CD4-positive, alpha-beta T cell (primary cell): ENCODE measurements at places on chromosomes 6 and 20.
A peak's percentile ranks its signal among the peaks of the same experiment; 100 is the strongest.

DNA sequence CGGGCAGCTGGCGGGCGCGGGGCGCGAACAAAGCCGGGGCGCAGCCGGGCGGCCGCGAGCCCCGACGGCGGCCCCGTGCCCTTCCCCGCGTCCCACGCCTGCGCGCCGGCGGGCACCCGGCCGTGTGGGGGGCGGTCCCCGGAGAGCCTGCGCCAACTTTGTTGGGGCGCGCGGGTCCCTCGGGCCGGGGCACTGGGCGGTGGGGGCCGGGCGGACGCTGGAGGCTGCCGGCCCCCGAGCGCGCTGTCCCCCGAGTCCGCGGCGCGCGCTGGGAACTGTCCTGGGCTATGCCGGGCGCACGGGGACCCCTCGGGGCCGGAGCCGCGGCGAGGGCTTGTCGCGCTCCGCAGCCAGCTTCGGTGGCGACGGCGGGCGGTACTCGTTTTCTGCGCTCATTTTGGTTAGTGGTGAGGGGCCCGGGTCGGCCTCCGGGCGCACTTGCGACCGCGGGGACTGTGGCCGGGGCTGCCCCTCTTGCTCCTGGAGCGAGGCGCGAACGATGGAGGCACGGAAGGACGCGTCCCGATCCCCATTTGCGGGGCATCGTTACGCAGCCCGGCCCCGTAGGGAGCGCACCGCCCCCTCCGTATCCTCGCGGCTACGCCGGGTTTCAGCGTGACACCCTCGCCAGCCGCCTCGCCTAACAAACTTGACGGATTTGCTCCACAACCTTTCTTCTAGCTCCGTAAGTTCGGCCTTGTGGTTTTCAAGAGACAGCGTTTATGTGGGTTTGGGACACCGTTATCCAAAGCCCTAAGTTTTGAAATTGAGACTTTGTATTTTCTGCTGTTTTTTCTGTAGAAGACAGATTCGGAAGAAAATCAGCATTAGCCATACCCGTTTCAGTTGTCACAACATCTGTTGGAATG is 622 bp downstream of the SS18L1 start:
- DNase-seq: peak; percentile 33

DNA sequence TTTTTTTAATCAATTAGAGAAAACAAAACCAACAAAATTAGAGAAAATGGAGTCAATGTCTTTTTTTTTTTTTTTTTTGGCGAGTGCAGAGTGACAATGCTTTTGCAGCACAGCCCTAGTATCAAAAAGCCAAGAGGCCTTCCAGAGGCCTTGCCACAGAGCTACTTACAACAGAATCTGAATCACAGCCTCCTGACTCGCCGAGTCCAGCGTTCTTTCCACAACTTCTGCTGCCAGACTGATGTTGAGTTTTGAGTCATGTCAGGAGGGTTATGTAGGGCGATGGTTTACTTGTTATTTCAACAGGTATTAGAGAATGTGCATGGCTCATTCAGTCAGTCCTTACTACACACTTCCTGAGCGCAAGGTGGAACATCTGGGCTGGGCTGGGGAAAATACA is 88.6 kb downstream of the FNDC1 start:
- DNase-seq: no peak

- no peak for DNase-seq
These were observed 21.9 kb upstream of the SLC17A4 start for GRCh38 chr6:25732468-25733198.

- no peak for DNase-seq
These were observed 309.3 kb downstream of the PRL start for GRCh38 chr6:21987501-21987957.

DNA sequence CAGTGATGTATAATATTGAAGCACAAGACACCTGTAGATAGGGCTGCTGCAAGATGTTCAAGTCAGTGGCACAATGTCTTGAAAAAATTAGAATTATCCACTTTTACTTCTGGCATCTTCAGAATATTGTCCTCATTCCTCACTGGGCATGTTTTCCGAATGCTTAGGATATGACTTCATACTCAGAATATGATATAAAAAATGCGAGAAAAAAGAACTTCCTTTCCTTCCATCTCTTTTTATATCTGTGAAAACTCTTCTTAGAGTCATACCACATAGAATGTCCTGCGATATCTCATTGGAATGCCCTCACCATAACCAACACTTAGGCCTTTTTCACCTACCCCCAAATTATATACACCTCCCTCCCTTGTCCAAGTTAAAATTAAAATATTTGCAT is 4.6 kb downstream of the MAS1L start:
- DNase-seq: no peak

DNA sequence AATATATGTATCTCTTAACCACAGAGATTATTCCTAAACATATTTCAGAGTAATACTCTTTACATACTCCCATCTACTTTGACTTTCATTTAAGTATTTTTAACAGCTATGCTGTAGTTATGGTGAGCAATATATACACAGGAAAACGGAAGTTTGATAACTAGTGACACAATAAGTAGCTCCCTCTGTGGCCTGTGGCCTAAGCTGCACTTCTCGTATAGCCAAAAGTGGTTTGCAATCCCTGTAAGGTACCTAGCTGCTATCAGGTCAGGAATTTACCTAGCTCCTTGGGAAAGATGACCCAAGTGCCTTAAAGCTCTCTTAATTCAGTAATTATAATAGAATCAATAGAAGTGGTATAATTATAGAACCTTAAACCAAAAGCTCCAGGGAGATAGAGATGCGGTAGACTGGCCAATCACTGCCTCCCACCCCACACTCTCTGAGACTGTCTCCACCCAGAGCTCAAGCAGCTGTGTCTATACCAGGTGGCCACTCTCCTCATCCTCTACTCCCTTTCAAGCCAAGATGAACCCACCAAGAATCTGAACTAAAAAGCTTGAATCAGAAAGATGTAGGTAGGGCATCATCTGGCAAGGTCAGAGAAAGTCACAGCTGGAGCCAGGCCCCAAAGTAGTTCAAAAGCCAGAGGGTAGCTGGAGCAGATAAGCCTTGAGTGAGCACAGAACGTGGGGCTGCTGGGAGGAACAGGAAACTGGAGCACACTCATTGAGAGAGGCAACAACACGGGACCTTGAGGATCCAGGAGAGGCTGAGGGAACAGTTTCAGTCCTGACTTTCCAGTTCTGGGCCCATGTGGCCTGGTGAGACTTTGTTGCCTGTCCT is 84.9 kb upstream of the ASF1A start:
- no peak for DNase-seq

DNA sequence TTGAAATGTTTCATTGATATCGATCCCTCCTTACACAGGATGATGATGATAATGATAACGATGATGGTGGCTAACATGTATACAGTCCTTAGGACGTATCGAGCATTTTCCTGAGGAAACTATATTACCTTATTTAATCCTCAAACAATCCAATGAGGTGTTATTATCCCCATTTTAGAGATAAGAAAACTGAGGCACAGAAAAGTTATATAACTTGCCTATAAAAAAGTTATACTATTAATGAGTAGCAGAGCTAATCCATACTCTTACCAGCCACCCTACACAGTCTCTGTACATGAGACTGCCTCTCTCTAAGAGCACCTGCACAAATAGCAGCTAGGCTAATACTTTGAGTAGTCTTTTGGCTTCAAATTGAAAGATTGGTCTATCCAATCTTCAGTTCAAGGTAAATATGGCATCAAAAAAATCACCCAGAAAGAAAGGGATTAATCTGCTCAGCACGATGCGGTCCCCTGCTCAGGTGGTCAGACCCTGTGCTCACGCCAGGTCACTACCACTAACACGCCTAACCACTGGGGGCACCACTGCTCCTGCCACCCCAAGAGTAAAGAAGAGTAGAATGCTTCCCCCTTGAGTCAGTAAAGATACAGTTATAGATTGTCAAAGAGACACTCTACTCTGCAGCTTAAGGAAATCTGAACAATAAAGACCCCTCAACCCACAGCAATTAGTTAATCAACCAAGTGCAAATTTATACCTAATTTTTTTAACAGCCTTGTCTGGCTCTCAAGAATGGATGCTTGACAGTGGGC is 15.0 kb downstream of the GABBR1 start:
- no peak for DNase-seq

GRCh38 chr20:17705916-17706315 is 6.2 kb downstream of the BANF2 start:
- no peak for DNase-seq

- DNase-seq: no peak
These were observed 32.0 kb upstream of the CD93 start for GRCh38 chr20:23118144-23118543.

- DNase-seq: no peak
These were observed 158.2 kb upstream of the PRND start for GRCh38 chr20:4563534-4563933.

GRCh38 chr6:169189182-169189581 is 64.5 kb downstream of the THBS2 start:
- no peak for DNase-seq

DNA sequence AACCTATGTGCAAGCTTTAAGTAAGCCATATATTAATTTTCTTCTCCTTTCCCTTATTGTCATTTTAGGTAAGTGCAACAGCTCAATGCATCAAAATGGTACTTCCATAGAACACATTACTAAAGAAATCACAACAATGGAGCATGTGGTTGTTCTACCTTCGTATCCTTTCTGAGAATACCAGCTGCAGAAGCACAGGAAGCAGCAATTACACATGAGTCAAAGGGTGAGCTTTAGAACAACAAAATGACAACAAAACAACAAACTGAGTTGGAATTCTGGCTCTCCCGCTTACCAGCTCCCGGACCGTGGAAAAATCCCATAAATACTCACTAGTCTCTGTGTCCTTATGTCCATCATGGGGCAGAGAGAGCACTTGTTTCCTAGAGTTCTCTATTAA is 108.9 kb downstream of the BCAS1 start:
- DNase-seq: no peak

DNA sequence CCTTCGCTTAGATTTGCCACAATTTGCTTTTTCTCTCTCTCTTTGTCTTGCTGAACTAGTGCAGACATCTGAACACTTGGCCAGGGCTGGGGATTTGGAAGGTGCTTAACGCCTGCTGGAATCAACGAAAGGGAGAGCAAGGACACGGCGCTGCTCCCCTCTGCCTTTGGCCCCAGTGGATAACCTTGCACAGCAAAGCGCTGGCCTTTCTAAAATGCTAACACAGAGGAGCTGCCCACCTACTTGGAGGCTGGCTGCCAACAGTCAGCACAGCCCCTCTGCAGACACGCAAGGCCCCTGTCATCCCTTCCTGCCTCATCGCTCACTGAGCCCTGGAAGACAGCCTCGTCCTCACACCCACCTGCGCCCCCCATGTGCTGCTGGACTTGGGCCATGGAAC is 37.5 kb downstream of the C20orf203 start:
- no peak for DNase-seq

GRCh38 chr6:110575925-110576463 is 99.6 kb upstream of the SLC22A16 start:
- DNase-seq: no peak

GRCh38 chr20:48623176-48623905 is 204.5 kb downstream of the PREX1 start:
- DNase-seq: no peak

- no peak for DNase-seq
These were observed 7.8 kb upstream of the C2 start for GRCh38 chr6:31919624-31920303.

GRCh38 chr6:150056156-150056555 is 12.8 kb downstream of the ULBP3 start:
- no peak for DNase-seq

- no peak for DNase-seq
These were observed 57.1 kb upstream of the FUT9 start for GRCh38 chr6:95958686-95959085.

GRCh38 chr6:3745566-3746118 is 5.9 kb downstream of the PXDC1 start:
- no peak for DNase-seq

- DNase-seq: no peak
These were observed 73.2 kb downstream of the NPEPL1 start for GRCh38 chr20:58765780-58766179.

- no peak for DNase-seq
These were observed 193.0 kb upstream of the SGK1 start for GRCh38 chr6:134510920-134511319.

- DNase-seq: no peak
These were observed 174.2 kb upstream of the THBS2 start for GRCh38 chr6:169427856-169428255.

- no peak for DNase-seq
These were observed 197.1 kb upstream of the PLN start for GRCh38 chr6:118350881-118351430.

DNA sequence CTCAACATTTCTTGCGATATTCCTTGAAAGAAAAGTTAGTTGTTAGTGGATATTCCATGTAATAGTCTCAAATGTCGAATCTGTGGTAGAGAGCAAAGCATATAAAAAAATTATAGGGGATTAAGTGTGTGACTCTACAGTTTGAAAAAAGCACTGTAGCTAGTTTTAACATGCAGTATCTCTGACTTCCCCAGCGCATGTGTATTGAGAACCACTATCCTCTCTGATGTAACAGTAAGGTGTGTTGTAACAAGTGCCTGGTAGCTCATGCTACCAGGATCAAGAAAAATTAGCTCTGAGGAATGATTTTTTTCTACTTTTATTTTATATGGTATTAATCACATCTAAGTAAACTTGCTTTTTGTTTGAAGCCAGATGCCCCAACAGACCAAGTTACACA is 789.2 kb downstream of the KIF16B start:
- DNase-seq: no peak

GRCh38 chr6:57324538-57324937 is 7.1 kb downstream of the PRIM2 start:
- no peak for DNase-seq

GRCh38 chr6:116994447-116994846 is 117.4 kb downstream of the RFX6 start:
- DNase-seq: no peak

GRCh38 chr6:3331971-3332370 is 73.2 kb downstream of the PSMG4 start:
- DNase-seq: no peak

DNA sequence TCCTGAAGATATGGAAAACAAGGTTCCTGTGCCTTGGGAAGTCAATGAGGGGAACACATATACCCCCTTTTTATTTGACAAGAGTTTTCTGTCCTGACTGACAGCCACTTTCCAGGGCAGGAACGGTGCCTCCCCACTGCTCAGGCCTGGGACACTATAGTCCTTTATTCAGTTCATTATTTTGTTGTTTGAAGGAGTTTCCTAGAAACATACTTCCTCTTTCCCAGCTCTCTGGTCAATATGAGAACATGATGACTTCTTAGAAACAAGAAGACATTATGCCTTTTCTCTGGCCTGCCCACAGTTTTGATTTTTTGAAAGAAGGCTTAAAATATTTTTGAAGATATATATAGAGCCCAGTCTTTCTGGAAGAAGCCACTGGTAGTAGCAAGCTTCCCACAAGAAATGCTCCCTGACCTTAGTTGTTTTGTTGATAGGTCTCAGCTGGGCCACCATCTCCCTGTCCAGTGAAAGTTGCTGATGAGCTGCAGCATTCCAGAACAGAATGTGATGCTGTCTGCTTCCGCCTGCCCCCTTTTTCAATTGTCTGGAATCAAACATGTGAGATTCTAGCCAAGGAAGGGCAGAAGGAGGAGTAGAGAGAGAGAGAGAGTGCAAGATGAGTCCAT is 350.0 kb upstream of the PRND start:
- DNase-seq: no peak
